ENCODE measurements at places on chromosomes 3 and 15. TPM values are rescaled to one million over a fixed set of nuclear protein-coding genes. Genes with fewer than 3 reads are reported as not detected.

DNA sequence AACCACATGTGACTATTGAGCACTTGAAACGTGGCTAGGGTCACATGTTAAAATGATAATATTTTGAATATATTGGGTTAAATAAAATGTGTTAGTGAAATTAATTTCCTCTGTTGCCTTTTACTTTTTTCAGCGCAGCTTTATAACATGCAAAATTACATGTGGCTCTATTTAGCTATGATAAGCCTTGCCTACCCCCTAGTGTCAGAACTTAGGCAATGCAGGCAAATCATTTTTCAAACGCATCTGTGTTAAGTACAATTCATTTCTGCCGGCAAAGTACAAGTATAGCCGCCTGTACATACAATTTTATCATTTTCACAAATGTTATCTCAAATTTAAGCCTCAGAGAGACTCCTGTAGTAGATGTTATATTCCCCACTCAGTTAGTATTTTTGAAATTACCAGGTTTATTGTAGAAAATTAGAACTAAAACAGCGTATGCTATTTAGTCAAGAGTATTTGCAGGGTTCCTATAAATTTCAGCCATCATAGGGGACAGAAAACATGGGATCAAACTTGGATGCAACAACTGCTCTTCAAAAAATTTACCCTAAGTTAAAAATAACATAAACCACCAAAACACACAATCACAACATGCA is 56.1 kb downstream of the TAFA4 start:
- no peak for DNase-seq

Gene ALDH1A3
- 9.2 TPM for total RNA-seq

DNA sequence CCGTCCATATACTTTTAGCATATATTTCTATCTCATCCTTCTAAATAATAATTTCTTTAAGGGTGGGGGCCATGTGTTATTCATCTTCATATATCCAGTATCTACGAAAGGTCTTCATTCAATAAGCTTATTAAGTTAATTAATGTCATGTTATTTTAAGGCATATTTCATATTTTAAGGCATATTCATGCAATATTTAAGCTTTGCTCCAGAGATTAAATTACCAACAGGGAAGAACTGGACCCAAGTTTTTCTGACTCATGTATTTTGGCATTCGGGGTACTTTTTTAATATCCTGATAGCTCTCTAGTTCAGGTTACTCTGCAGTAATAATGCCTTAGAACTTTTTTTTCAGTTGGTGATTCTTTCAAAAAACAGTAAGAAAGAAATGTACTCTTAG is 27.4 kb downstream of the PHC3 start:
- DNase-seq: no peak

GRCh38 chr3:55910543-55910942 is 423.4 kb upstream of the WNT5A start:
- no peak for DNase-seq

Gene THPO
- 0.85 TPM for total RNA-seq

Gene TTLL13
- total RNA-seq: not detected

Data from H9 (cell line).